ENCODE measurements at places on chromosomes 1 and 21. TPM values are rescaled to one million over a fixed set of nuclear protein-coding genes. Genes with fewer than 3 reads are reported as not detected.

The LINGO4 gene
- not detected for total RNA-seq

The LRRN2 gene
- total RNA-seq = 5.4 TPM

The BLACAT1 gene
- 3.9 TPM for total RNA-seq

The FAM78B gene
- not detected for total RNA-seq

The KLHDC9 gene
- 6.5 TPM for total RNA-seq

The PKLR gene
- not detected for total RNA-seq

The C4BPA gene
- total RNA-seq = not detected

The MAP3K21 gene
- total RNA-seq = 11.0 TPM

The NT5C1A gene
- not detected for total RNA-seq

The BEND5 gene
- total RNA-seq = 1.9 TPM

The XCL2 gene
- not detected for total RNA-seq

The SELP gene
- not detected for total RNA-seq

The BMP8A gene
- not detected for total RNA-seq

The DMRTB1 gene
- total RNA-seq = not detected

The FAM177B gene
- not detected for total RNA-seq

The CD52 gene
- not detected for total RNA-seq

The RXFP4 gene
- total RNA-seq = not detected

The PTP4A2 gene
- total RNA-seq = 160 TPM

The ZNF678 gene
- 7.1 TPM for total RNA-seq

The GON4L gene
- 13.9 TPM for total RNA-seq

The ASTN1 gene
- total RNA-seq = 0.23 TPM

The PGLYRP4 gene
- not detected for total RNA-seq

The SEMA4A gene
- 1.4 TPM for total RNA-seq

The KIF14 gene
- 13.9 TPM for total RNA-seq

The ADCY10 gene
- not detected for total RNA-seq

The ACTL8 gene
- total RNA-seq = not detected

The DMRTA2 gene
- total RNA-seq = not detected

The CD5L gene
- not detected for total RNA-seq

The OR2L13 gene
- not detected for total RNA-seq

The LRRC8B gene
- 5.0 TPM for total RNA-seq

The SPATA46 gene
- not detected for total RNA-seq

The LIPI gene
- not detected for total RNA-seq

The IRF2BP2 gene
- 45.6 TPM for total RNA-seq

The RIIAD1 gene
- not detected for total RNA-seq

The GSTM5 gene
- not detected for total RNA-seq

The PTCH2 gene
- not detected for total RNA-seq

The GNG4 gene
- 0.43 TPM for total RNA-seq

The CDC20 gene
- 308 TPM for total RNA-seq

The CRP gene
- not detected for total RNA-seq

The GJA9 gene
- not detected for total RNA-seq

The SYT6 gene
- total RNA-seq = not detected
